ENCODE measurements at places on chromosomes 3 and 15. TPM values are rescaled to one million over a fixed set of nuclear protein-coding genes. Genes with fewer than 3 reads are reported as not detected.

- DNase-seq, result no peak
Observed at GRCh38 chr3:53182764-53183355, 21.9 kb downstream of the PRKCD start.

DNA sequence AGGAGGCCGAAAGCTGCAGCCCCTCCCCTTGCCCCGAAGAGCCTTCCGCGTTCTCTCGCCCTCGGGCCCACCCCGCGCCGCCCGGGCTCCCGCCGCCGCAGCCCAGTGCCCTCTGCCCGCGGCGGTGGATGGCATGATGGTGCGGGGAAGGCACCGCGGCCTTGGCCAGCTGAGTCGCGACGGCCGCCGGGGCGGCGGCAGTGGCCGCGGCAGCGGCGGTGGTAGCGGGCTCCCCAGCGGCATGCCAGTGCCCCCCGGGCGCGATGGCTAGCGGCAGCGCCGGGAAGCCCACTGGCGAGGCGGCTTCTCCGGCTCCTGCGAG lies 1.2 kb downstream of the TLNRD1 start:
- no peak for DNase-seq

The RBMS3 gene
- 8.2 TPM for total RNA-seq

The RBM5 gene
- total RNA-seq, result 162 TPM

GRCh38 chr3:196633555-196634151 lies 5.8 kb upstream of the NRROS start:
- no peak for DNase-seq

DNA sequence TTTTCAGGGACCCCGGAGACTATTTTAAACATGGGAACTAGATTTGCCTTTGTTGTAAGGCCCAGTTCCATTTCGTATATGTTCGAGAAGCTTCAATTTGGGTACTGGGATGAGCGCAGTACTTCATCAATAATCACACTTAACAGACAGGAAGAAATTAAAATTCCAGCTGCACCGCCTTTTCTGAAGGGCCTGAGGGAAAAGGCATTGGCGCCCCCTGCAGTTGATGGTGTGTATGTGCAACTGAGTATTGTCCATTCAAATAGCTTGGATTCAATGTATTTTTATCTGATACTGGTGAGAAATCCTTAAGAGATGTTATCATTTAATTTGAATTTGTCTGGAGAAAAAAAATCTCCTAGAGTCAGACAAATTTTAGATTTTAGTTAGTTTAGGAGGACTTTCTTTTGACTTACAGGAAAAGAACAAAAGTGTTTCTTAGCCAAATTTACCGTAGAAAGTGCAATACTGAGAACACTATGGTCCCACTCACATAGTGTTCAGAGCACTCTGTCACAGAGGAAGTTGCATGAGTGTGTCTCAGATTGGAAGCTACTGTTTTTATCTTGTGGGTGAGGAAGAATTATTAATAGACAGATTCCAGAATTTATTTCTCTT lies 5.4 kb upstream of the ALDH1A2 start:
- no peak for DNase-seq

The EPHB1 gene
- total RNA-seq, result 30.7 TPM

Data from suprapubic skin (tissue), 4 donors.